HL-60 (cell line): ENCODE measurements at places on chromosomes 6 and 20.
A peak's percentile ranks its signal among the peaks of the same experiment; 100 is the strongest.

- no peak for DNase-seq
Measured at GRCh38 chr6:133610971-133611370, 277.9 kb upstream of the TCF21 start.

DNA sequence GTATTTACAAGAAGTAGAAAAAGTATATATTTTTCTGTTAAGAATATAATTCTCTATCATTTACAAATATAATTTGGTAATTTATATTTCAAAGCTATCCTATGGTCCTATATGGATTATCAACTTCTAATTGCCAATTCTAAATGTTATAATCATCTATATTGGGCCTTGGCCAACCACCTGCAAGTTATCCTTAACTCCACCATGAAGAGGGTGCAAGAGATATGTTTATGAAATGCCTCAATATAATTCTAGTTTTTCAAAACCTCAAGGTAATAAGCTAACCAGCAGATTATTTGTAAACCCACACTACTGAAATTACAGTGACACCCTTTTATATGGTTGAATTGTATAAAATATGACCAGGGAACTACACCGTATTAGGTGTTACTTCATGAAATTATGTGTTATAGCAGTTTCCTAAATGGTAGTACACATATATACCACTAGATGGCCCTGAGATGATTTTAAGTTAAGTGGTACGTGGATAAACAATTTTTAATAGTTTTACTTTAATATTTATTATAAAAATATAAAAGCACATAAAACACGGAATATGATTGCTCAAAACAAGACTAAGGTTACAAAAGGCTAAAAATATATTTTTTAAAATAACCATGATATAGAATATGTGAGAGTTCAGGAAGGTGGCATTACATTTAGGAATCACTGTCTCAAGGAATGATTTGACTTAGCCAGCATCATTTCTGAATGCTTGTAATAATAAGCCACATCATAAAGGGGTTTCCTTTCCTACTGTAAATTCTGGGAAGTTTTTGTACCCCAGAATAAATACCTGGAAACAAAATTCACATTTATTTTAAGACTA is 9.8 kb upstream of the PNISR start:
- no peak for DNase-seq

- no peak for DNase-seq
Measured at GRCh38 chr20:12318043-12318442, 400.4 kb downstream of the BTBD3 start.

DNA sequence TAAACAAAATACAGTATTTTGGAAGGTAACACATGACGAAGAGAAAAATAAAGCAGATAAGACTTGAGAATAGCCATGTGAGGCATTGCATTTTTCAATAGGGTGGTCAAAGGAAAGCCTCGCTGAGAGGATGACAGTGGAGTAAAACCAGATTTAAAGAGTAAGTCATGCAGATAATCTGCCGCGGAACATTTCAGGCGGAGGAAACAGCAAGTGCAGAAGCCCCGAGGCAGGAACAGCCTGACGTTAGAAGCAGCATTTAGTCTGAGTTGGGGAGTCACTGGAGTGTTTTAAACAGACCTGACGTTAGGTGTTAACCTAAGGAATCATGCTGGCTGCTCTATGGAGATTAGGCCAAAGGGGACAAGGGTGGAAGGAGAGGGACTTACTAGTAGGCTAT is 65.0 kb upstream of the VSTM2L start:
- no peak for DNase-seq

GRCh38 chr6:5968817-5969734 is 37.6 kb downstream of the NRN1 start:
- peak; percentile 18 for DNase-seq

DNA sequence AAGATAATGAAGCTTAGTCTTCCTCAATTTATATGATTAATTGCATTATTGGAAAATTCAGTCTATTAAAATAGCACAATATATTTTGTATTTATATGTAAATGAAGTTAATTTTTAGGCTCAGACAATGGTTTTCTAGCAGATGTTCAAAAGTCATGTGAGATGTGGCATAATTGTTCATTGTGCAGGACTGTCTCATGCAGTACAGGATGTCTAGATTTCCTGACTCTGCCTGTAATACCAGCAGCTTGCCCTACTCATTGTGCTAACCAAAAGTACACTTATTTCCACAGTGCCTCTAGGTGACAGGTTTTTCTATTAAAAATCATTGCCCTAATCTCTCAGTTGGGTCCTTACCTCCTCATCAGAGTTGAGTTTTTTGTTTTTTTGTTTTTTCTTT is 12.4 kb downstream of the RALGAPB start:
- DNase-seq: no peak
